Stimulated activated CD4-positive, alpha-beta T cell treated with anti-CD3 and anti-CD28 coated beads, TNF-alpha, amount 100 ng/mL, for 4 hours (primary cell): ENCODE measurements at places on chromosomes 2 and 18.

DNA sequence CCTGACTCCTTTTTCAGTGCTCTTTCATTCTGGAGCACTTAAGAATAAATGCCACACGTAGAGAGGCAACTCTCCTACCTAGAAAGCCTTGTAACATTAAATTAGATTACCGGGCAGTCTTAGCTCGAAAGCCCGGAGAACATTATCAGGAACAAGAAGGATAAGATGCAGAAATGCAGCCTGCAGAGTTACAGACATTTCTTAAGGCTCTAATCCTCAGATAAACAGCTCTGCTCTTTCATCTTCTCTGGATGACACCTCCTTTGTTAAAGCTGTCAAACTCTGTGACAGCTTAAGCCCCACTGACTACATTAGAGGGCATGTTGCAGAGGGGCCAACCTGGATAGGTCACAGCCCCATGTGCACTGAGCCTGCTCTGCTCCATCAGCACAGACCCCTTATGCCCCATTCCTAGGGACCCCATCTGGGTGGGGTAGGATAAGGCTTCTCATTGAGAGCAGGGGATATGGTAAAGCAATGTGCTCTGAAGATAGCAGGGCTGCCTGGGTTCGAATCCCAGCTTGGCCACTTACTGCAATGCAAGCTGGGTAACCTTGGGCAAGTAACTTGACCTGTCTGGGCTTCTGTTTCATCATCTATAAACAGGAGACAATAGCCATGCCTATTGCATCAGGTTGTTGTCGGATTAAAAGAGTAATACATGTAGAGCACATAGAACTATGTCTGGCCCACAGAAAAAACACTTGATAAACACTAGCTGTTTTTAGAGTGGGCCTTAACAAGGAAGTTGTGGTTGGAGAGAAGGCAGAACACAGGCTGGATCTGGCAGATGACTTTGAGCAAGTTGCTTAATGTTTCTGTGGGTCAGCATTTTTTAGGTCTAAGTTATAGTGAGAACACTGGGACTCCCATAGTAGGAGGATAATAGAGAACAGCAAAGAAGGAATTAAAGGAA, 111.4 kb downstream of the THNSL2 start:
- DNase-seq: no peak

GRCh38 chr2:12451726-12452125, 265.0 kb upstream of the TRIB2 start:
- no peak for DNase-seq

DNA sequence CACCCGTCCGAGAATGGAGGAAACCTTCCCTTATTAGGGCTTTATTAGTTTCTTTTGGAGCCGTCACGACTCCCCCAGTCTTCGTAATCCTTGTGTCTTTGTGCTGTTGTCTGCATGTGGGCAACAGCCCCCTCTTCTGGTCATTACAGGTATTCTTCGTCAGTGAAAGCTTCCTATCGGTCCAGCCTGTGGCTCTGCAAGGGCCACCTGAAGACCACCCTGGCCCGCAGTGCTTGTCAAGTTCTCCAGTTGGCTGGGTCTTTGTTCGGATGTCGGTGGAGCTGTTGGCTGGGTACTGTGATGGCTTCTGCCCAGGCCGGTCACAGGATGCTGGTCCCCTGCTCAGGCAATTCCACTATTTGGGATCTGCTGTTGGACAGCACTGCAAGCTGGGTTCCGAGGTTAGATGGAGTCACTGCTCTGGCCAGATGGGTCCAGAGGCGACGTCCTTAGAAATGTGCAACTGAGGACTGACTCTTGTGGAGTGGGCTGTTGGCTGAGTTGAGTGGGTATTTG, 19.2 kb downstream of the E2F6 start:
- no peak for DNase-seq

- DNase-seq: no peak
These were observed 98.6 kb downstream of the GALNT1 start for GRCh38 chr18:35680139-35680551.

GRCh38 chr2:236176417-236176816, 8.2 kb upstream of the GBX2 start:
- no peak for DNase-seq

DNA sequence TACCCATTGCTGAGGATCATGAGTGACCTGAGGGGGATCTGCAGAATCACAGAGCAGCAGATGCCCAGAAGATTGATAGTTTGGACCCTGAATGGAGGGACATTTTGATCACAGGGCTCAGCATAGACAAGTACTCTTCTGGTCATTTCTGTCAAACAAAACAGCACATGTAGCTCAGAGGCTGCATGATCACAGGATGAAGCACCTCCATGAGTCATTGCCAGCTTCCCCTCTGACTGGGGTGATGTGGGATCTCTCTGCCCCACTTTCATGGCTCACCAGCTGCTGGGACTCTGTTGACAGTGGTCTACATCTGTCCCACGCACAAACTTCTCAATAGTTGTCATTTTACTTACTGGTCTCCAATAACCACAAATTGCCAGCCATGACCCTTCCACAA, 264.1 kb downstream of the RPIA start:
- DNase-seq: no peak

DNA sequence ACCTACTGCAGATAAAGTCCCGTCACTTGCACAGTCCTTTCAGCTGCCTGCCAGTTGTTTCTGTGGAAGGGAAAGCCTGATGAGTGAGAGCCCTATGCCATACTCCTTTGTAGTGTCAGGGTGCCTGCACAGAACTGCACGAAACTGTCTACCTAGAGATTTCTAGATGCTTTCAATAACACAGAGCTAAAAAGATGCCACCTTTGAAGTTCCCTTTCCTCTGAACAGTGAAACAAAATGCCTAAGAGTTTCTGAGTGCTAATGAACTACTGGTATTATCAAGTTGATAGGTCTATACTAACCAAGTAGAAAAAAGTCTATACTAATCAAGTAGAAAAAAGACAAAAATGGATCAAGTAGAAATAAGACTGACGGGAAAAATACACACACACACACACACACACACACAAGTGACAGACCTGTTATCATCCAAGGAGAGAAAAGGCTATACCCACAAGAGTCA, 79.0 kb downstream of the TLK1 start:
- DNase-seq: no peak

- no peak for DNase-seq
These were observed 84.6 kb downstream of the SMAD7 start for GRCh38 chr18:48866028-48866733.

DNA sequence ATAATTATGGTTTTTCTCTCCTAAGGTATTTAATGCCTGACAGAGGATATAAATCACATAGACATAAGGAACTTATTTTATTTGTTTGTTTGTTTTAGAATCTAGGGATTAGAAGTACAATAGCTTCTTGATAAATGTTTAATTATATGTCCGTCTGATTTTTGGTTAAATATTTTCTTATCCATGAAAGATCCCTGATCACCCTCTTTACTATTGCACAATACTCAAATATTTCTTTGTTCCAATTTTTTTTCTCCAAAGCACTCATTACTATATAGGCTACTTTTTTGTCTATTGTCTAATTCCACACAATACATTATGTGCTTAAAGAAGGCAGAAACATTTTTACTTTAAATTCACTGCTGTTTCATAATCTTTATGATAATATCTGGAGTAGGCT, 875.8 kb downstream of the TDRD15 start:
- no peak for DNase-seq

- DNase-seq: no peak
These were observed 5.0 kb upstream of the DGKD start for GRCh38 chr2:233349005-233349998.

DNA sequence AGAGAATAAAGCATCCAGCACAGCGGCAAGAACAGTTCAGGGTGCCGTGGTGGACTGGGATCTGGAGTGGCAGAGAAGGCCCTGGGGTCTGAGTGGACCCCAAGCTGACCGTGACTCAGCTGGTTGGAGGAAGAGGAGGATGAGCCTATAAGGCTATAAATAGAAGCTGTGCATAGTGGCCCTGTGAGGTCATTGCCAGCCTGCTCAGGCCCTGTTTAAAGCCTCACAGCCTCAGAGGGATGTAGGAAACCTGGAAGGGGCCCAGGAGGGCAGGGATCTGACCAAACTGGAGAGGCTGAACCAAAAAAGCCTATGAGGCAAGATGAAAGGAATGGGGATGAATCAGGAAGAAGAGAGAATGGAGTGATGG, 11.3 kb upstream of the DES start:
- no peak for DNase-seq

DNA sequence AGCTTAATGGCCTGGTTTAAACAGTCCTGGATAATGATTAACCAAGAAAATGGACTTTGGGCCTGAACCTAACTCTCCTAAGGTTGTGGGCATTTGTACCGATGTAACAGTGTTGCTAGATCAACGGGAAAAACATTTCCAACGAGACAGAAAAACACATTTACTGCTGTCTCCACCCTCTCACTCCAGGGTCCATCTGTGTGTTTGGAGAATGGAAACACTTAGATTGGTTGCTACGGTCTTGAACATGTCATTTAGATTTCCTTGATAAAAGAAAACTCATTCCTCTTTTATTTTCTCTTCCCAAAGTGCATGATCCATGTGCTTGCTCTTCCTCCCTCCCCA, 88.0 kb downstream of the SOCS6 start:
- DNase-seq: no peak

- no peak for DNase-seq
These were observed 14.2 kb upstream of the TUBB6 start for GRCh38 chr18:12293831-12294230.

- no peak for DNase-seq
These were observed 35.4 kb downstream of the PSD4 start for GRCh38 chr2:113209011-113209645.

GRCh38 chr2:219987830-219988229, 360.4 kb downstream of the SLC4A3 start:
- DNase-seq: no peak

DNA sequence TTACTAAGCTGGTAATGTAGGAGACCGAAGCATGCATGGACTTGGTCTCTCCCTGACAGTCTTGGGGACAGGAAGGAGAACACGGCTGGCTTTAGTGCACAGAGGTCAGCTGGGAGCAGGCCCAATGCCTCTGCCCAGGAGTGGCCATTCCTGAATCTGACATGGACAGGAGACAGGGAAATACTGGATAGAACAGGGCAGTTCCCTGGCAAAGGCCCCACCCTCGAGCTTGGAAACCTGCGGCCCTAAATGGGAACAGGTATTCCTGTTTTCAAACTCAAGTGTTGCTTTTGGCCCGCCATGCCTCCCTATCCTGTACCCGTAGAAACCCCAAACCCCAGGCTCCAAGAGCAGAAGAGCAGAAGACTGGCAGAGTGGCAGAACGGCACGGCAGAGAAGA, 107.4 kb downstream of the ZNF516 start:
- no peak for DNase-seq

GRCh38 chr2:14011190-14011589, 621.3 kb upstream of the LRATD1 start:
- DNase-seq: no peak

GRCh38 chr2:98944775-98945174, 8.8 kb upstream of the CRACDL start:
- no peak for DNase-seq

DNA sequence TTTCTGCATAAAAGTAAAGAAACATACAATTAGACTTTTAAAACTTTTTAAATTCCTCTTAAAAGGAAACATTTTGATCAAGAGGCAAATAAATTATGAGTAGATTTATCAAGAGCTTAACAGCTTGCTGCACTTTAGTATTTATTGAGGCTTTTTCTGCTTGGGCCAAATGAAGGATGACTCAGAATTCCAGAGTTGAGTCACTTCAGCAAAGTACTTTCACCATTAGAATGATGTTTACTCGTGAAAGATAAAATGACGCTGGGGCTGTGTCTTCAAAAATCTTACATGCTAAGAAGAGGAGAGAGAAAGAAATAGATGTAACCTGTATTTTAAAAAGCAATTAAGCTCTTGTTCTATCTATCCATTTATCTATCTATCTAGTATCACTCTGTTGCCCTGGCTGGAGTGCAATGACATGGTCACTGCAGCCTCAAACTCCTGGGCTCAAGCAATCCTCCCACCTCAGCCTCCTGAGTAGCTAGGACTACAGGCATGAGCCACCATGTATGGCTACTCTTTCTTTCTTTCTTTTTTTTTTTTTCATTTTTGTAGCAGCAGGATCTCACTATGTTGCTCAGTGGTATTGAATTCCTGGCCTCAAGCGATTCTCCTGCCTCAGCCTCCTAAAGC, 75.3 kb upstream of the RIOK3 start:
- no peak for DNase-seq

DNA sequence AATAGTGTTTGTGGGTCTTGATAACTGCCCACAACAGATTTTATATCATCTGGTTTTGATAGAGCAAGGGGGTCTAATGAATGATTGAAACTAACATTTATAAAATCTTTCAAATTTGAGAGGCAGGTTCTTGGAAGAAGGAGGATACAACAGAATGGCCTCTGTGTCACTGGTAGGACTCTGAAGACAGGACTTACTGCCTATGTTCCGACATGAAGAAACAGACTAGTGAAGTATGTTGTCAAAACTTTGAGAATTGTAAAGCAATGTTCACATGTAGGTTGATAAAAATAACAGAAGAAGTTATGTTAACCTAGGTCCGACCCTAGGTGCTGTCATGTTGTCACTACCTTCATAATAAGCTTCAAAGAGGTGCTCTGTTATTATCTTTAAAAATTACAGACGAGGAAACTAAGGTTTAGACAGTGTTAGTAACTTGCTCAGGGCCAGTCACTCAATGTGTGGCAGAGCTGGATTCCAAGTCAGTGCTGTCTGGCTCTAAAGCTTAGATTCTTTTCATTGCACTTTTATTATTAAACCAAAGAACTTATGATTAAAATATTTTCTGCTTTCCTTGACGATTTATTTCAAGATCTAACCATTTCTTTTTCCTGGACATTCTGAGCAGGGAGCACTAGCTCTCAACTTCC, 146.2 kb downstream of the RPIA start:
- DNase-seq: no peak

GRCh38 chr2:13504808-13505207, 788.1 kb downstream of the TRIB2 start:
- DNase-seq: no peak

- DNase-seq: no peak
These were observed 199.6 kb upstream of the FBXO11 start for GRCh38 chr2:48105848-48106247.
